NCI-H1930 (cell line): ENCODE measurements at places on chromosomes 13 and 19.

GRCh38 chr19:7006135-7006704, 15.0 kb downstream of the MBD3L2B start:
- DNase-seq = no peak

- DNase-seq = no peak
Observed at GRCh38 chr13:111337206-111337605, 16.8 kb downstream of the TEX29 start.

- DNase-seq = no peak
Observed at GRCh38 chr13:42393573-42394360, 121.8 kb downstream of the AKAP11 start.

DNA sequence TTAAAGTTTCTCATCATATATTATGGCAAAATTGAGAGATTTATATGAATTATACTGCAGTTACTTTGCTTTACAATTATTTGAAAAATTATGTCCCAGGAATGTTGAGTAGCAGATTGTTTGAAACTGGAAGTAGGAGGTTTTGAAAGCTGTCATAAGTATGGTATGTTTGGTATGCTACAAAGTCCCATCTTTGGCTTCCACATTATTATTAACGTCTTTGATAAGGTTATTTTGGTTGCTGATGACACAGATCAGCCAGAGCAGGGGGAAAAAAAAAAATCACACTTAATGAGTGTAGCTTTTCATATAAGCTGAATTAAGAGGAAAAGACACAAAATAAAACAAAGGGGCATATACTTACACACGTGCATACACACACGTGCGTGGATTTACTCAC, 130.1 kb downstream of the SLITRK1 start:
- no peak for DNase-seq

DNA sequence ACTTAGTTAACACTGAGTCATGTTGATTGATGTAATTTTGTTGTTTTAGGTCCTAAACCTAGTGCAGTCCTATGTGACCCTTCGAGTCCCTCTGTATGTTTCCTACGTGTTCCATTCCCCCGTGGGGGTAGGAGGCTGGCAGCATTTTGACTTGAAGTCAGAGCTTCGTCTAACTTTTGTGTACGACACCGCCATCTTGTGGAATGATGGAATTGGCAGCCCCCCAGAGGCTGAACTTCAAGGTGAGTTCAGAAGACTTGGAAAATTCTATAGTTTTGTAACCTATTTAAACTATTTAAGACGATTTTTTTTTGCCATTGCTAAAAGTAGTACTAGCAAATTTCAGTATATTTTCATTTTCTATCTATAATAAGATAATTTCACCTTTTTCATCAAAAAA, 117.9 kb downstream of the STOML3 start:
- peak; percentile 26 for DNase-seq

DNA sequence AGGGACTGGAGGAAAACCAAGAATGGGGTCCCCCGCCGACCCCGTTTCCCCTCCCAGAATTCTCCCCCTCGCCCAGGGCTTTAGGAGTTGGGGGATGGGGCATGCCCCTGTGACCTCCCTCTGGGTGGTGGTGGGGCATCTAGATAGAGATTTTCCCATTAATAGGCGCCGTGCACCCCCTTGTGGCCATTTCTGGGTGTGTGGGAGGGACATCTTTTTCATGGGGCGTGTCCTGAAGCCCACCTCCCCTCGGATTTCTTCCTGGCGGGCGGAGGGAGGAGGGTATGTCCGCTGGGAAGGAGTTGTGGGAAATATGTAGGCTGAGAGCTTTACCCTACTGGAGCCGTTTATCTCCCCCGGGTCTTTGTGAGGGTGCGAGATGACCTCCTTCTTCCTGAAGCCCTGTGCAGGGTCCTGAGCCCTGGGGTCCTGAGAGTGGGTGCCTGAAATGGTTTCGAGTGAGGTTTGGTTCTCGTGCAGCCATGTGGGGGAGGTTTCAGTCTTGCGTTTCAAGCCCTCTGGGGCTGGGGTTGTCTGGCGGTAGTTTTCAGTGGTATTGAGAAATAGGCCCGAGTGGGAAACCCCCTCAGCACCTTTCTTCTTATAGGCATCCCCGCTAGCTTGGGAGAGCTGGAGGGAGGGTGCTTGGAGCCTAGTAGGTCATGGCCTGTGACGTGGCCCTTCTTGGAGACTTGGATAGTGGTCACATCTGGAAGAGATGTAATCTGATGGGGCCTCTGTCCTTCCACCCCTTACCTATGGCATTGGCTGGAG, 1.0 kb downstream of the PRMT1 start:
- DNase-seq = peak; percentile 79

- DNase-seq = no peak
Observed at GRCh38 chr19:4916292-4917082, 7.2 kb downstream of the UHRF1 start.

GRCh38 chr19:31334101-31334848, 15.0 kb downstream of the TSHZ3 start:
- DNase-seq = no peak

DNA sequence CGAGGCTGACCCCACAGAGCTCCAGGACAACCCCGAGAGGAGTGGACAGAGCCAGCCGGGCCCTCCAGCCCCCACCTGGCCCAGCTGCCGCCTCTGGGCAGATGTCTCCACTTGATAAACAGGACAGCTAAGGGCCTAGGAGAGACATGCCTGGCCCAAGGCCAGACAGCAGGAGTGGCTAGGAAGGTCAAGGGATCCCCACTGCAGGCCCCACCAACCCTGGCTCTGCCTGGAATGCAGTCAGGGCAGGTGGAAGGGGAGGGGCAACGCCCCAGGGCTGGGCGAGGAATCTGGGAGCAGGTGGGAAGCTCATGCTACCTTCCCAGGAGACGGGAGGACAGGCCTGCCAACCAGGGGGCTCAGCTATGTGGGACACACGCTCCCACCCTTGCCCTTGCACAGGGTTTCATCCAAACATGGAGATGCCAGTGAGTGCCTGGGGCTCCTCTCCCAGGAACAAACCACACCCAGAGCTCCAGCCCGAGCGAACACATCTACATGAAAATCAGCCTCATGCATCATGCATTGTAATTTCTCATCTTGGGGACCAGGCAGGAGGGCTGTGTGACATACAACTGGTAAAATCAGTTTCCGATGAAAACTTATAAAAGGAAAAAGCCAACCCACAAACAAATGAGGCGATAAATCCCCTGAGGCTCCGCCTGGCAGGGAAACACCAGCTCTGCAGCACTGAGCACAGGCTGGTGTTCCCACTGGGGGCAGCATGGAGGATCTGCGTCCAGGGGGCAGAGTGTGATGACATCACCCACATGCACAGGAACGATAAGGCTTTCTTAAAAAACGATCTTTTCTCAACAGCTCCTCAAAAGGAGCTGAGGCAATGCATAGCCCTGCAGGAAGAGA, 25.0 kb downstream of the SH3GL1 start:
- no peak for DNase-seq

DNA sequence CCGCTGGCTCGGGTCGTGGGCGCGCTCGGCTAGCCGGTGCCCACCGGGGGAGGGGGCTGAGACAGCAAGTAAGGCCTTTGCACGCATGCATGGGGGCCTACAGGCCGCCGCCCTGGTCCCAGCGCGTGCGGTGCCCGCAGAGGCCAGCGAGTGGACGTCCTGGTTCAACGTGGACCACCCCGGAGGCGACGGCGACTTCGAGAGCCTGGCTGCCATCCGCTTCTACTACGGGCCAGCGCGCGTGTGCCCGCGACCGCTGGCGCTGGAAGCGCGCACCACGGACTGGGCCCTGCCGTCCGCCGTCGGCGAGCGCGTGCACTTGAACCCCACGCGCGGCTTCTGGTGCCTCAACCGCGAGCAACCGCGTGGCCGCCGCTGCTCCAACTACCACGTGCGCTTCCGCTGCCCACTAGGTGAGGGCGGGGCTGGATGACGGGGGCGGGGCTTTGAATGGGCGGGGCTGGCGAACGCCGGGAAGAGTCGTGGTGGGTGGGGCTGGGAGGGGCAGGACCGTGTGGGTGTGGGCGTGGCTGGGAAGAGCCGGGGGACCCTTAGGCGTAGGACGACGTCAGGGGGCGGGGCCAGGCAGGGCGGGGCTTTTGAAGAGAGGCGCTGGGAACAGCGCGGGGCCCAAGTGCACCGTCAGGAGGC, 2.1 kb downstream of the CILP2 start:
- peak; percentile 24 for DNase-seq

DNA sequence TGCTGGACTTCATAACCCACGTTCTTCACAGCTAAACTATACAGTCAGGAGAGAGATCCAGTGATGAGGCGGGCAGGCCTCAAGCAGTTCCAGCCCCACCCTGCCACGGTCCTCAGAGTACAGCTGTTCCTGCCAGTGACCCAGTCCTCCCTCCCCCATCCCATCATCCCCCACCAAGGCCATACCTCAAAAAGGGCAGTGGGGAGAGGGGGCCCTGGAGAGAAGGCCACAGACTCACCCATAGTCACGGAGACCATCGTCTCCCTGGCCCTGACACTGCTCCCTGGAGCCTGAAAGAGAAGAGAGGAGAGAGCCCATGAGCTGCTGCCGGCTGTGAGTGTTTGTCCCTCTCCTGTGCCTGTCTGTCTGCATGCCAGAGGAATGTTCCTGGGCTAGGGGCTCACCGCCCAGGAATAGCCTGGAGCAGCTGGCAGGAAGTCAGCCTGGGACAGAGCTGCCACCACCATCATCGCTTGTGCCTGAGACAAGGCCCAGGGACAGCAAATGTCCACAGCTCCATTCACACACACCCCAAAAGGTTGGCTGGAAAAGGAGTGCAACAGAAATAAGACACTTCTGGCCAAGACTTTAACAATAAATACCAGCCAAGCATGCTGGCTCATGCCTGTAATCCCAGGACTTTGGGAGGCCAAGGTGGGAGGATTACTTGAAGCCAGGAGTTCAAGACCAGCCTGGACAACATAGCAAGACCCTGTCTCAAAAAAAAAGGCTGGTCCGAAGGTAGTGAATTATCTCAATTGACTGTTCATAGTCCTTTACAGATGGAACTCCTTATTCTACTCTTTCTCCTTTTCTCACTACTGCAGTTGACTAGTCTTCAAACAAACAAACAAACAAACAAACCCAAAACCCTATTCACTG, 6.4 kb downstream of the C19orf47 start:
- DNase-seq = no peak

GRCh38 chr13:23598369-23598768, 28.2 kb downstream of the TNFRSF19 start:
- DNase-seq = no peak

GRCh38 chr19:38429055-38429810, 3.2 kb upstream of the RASGRP4 start:
- no peak for DNase-seq

- no peak for DNase-seq
Observed at GRCh38 chr19:23673132-23673531, 13.9 kb downstream of the ZNF675 start.

- no peak for DNase-seq
Observed at GRCh38 chr13:107351305-107351704, 783.4 kb upstream of the ARGLU1 start.

GRCh38 chr19:42151782-42152684, 19.8 kb upstream of the POU2F2 start:
- no peak for DNase-seq

DNA sequence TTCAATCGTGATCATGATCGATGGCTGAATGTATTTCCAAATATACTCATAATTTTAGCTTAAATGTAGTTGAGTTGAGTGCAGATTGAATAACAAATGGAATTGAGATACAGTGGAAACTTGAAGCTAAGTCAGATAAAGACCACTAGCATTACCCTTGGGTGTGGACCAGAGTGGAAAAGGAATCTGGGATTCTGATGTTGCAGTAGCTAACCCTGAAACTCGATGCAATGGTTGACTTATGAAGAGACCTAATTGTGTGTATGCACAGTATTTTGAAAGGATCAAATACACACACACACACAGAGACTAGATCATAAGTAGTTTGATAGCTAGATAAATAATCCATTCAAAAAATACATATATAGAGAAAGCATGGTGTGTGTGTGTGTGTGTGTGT, 135.8 kb downstream of the RXFP2 start:
- no peak for DNase-seq

DNA sequence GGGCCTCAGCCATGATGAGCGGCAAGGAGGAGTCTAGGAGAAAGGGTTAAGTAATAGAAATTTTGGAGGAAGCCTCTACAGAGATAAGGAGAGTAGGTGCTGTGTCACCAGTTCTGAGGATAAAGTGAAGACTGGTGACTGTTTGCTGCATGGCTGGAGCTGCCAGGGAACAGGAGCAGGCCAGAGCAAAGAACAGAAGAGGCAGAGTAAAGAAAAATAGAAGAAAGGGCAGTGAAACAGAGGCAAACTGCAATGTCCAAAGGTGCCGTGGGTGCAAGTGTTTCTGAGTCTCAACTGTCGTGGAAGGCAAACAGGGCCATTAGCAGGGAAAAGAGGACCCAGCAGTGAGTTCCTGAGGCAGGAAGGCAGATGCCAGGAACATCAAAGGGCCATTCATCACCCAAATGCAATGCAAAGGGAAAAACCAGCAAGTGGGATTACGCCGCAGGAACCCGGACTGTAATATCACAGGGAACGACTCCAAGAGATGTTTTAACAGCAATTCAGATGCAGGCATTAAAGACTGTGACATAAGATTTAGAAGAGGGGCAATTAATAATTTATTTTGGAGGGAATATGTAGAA, 318.3 kb downstream of the FOXO1 start:
- DNase-seq = no peak

DNA sequence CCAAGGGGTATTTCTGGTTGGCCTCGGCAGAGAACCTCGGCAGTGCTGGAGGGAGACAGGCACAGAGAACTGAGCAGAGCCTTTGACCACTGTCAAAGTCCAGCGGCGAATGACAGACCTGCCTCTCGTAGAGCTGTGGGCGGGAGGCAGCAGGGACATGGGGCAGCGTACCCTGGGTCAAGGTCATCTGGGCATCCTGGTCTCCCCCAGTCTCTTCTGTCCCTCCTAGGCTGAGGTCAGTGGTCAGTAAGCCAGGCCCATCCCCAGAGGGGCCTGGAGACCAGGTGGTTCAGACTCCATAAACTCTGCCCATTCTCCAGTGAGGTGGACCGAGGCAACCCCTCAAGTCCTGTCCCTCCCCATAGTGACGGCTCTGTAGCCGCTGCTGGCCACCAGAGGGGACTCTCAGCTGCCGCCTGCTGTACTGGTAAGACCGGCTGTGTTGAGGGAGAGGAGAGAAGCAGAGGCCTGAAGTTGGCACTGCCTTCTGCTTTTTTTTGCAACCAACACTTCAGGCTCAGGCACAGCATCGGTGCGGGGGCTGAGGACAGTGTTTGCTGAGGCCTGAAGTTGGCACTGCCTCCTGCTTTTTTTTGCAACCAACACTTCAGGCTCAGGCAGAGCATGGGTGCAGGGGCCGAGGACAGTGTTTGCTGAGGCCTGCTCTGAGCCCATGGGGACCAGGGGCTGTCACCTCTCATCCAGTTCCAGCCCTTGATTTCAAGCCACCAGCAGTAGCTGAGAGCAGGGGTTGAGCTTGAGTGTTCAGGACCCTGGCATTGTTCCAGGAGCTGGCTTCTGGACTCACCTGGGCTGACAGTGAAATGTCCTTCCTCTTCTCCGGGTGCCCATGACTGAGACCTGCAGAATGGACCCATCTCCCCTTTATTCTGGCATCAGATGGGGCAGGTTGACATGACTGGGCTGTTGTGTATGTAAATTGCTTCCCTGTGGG, at the start of gene PGLYRP2:
Gene PGLYRP2, minus strand, starts transcription at position 111 of the 955 bp plus-strand sequence. CDS start 130 bp downstream, outside the sequence.
- DNase-seq = no peak
